MCF 10A (cell line): ENCODE measurements at places on chromosomes 3 and 15. TPM values are rescaled to one million over a fixed set of nuclear protein-coding genes. Genes with fewer than 3 reads are reported as not detected.
A peak's percentile ranks its signal among the peaks of the same experiment; 100 is the strongest.

- no peak for DNase-seq
These were observed 68.0 kb downstream of the GMPS start for GRCh38 chr3:155938409-155938808.

DNA sequence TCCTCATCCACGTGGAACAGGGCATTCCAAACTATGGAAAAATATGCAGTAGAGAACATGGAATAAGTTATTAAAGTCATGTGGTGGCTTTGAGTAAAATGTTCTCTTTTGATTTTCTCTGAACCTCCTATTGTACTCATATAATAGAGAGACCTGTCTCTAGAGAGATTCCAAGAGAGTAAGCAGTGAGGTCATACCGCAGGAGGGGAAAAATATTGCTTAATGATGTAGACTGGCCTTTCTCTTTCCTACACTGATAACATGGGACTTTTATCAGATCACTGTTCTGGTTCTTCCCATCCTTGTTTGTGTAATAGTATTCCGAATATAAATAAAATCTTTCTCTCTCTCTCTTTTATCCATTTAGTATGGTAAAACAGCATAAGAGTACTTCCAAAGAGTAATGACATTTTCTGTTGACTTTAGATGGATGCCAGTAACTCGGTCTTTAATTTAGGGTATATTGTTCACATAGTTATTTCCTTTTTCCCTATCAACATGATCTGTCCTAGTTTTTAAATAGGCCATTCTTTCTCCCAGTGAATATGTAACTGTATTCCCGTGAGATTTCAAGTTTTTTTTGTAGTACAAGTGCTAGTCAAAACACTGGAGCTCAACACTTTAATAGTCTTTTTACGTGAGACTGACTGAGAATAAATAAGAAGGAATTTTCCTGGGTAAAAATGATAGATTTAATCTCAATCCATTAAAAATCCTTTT, 814.0 kb upstream of the LMCD1 start:
- DNase-seq, result no peak

GRCh38 chr3:81352867-81353266, 408.6 kb downstream of the GBE1 start:
- DNase-seq, result peak; percentile 63

DNA sequence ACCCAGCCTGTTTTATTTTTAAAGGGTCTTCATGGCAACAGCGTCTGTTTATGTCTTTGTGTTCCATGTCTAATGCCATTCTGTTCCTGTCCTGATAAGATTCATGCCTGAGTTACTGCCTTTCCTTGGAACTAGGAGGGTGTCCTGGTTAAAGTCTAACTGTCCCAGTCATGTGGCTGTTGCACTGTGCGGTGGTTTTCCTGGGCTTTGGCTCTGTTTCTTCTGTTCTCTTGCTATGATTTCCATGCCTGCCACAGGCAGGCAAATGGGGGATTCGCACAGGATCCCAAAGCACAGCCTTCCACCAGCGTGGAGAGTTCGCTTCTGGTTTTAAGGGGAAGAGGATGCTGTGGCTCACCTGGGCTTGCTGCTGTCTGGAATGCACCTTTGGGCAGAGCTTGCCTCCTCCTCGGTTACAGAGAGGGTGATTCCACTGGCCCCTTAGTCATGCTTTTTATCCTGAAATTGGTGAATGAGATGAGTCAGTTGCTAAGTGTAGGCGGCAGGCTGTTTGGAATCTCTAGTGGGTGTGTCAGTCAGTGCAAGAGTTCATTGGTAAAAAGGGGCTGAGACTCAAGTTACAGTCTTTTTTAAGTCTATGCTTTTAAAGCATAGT, 86.8 kb downstream of the CCK start:
- peak; percentile 94 for DNase-seq

DNA sequence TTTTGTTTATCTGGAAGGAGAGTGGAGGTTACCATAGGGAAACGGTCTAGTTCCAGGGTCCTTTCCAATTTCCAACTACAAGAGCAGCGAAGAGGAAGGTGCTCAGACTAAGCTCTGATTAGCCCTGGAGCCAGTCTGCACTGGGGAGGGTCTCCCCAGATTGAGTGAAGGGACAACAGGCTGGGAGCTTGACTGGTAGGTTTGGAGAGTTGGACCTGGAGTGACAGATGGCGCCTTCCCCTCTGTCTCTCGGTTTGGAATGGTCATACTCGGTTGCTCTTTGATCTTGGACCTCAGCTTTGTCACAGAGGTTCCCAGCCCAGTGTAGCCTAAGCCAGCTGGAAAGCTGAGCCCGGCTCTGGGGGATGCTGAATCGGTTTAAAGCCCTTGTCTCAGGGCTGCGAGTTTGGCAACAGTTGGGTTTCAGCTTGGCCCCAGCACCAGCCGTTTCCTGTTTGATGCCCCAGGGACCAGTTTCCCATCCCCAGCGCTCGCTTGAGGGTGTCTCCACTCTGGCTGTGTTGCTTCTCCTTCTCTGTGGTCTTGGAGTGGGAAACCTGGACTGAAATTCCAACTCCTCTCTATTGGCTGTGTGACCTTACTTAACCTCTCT, 53.1 kb upstream of the ULK4 start:
- DNase-seq, result no peak

The XCR1 gene
- total RNA-seq, result not detected in 2 replicates

DNA sequence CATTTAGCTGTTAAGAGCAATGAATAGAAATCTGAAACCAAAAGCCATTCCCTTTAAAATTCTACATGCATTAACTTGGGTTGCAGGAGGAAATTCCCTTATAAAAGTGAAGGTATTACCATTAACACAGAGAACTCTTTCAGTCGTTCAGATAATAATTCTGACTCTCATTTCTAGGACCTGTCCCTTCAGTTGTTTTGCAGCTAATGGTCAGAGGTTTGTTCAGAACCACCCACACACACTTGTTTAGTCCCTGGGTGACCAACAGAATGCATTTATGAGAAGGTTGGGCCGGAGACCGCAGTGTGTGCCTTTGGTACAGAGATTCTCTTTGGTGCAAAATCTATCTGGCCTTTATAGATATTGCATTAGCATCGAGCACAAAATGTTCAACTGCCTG, 492.5 kb downstream of the NLGN1 start:
- no peak for DNase-seq

DNA sequence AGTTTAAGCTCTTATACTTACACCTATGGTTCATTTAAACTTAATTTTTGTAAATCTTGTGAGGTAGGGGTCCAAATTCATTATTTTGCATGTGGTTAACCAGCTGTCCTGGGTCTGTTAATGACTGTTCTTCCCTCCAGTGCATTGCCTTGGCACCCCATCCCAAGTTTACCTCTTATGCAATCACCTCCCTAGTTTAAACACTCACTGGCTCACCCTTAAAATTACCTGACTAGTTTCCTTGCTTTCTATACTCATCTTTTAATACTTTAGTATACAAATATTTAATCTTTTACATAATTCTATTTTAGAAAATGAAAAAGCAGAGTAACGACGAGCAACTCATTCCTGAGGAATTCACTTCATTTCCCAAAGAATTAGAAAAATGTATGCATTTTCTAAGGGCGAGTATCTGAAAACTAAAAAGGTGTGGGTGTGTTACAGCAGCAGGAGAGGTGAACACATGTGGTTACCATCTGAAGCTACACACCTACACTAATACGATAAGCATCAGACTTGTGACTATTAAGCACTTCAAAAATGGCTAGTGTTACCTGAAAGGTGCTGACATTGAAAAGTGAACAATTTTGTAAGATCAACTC, 33.7 kb downstream of the TJP1 start:
- DNase-seq, result peak; percentile 30

The BFSP2 gene
- not detected in 2 replicates for total RNA-seq

The MRAS gene
- total RNA-seq, result 5.2 and 7.0 TPM in 2 replicates

DNA sequence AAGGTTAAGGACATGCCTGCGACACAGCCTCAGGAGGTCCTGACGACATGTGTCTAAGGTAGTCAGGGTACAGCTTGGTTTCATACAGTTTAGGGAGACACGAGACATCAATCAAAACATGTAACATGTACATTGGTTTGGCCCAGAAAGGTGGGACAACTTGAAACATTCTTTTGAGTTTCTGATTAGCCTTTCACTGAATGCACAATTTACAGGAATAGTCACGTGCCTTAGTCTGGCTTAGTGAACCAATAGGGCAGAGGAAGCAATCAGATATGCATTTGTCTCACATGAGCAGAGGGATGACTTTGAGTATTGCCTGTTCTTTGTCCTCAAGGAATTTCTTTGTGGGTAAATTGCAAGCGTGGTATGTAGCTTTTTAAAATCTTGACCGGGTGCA, 24.5 kb upstream of the HDAC11 start:
- DNase-seq, result no peak

The TMEM40 gene
- total RNA-seq, result 30.3 and 58.4 TPM in 2 replicates

The SOX14 gene
- total RNA-seq, result not detected in 2 replicates

- DNase-seq, result no peak
These were observed 90.4 kb downstream of the ATG7 start for GRCh38 chr3:11362600-11362999.

- no peak for DNase-seq
These were observed 420.3 kb downstream of the NAALADL2 start for GRCh38 chr3:175279457-175279856.

DNA sequence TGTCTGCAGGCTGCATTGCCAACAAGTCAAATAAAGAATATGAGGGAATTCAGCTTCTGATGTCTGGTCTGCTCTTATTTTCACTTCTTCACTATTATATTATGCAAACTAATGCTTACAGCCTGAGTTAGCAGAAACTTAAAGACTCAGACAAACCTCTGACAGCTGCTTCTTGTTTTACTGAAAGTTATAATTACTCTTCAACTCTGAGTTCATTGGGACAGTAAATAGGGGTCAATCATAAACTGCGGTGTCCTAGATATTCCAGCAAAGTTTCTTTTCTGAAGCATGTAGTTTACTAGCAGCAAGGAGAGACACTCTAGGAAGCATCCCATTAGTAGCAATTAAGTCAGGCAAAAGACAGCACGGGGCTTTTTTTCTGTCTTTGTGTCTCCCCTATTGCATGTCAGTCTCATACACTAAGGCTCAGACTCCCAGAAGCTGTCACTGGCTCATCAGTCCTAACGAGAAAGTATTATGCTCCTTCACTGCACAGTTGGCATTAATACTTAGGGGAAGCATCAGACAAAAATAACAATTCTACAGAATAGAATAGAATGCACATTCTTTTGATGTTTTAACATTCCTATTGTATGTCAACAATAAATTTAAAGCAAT, 1060.8 kb downstream of the ROBO1 start:
- DNase-seq, result no peak

DNA sequence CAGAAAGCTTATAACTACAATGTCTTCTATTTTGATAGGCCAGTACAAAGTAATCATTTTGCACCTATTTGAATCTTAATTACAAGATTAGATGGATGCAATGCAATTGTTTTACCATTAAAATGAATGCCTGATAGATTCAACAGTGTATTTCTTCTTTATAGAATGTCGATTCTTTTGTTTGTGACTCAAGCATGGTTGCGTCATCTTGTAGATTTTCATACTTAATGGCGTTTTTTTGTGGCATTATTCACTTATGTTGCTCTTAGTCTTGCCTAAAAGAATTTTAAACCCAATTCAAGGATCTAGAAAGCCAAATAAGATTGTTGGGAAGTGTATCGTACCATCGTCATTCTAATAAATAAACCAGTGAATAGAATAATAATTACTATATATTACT, 21.4 kb downstream of the ZBTB38 start:
- peak; percentile 47 for DNase-seq

DNA sequence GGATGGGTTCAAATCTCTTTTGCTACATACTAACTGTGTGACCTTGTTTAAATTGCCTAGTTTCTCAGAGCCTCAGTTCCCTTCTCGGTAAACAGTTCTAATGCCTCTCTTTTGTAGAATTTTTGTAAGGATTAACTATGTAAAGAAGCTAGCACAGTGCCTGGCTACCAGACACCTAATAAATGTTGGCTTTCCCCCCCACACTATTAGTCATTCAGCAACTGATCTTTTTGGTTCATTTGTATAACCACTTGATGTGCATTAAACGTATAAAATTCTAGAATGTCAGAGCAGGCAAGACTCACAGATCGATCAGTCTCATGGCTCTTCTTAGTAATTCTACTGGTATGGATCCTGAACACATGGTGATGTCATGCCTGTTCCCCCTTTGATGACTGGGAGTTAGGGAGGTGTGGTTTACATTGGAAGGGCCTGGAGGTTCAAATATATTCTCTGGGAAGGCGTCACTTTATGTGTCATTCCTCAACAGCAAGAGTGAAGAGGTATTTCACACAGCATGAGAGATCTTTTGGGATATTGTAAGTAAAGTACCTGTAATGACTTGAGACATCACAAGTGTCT, 6.5 kb downstream of the TAGLN3 start:
- no peak for DNase-seq

DNA sequence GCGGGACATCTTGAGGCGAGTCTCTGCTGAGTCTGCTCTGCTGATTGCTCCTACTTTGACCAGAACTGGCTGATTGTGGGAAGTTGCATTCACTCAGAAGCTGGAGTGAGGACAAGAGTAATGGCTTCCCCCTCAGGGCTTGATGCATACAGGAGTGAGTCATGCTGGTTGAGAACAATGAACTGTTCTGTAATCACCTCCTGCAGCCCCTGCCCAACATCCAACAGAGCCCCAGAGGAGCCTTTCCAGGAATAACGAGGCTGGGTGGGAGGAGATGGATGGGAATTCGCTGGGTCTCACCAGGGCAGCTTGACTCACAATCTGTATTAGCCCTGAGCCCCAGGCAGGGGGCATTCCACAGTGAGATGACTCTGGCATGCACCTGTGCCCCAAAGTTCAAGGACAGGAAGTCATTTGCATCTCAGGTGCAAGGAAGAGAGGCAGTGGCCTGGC, 85.0 kb downstream of the RAB11A start:
- peak; percentile 82 for DNase-seq

- peak; percentile 58 for DNase-seq
These were observed 26.5 kb downstream of the RTP1 start for GRCh38 chr3:187223799-187224198.

The ARIH1 gene
- total RNA-seq, result 234 and 235 TPM in 2 replicates

DNA sequence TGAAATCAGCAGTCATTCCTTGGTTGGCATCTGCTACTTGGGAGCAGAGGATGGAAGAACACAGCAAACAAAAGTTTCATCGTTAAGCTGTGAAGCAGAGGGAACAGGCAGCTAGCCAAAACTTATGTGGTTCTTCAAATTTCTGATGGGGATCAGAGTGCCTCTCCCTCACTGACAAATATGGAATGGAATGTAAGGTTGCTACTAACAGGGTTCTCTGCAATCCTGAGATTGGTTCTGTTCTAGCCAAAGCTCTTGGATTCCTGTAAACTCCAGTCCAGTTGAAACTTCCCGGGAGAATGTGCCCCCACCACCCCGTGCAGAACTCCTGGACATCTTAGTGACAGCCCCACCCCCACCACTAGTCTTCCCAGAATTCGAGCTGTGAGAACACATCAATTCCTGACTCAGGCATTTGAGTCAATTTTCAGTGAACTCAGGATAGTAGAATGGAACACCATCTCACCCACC, 55.9 kb upstream of the PHLDB2 start:
- peak; percentile 97 for DNase-seq

The APOD gene
- 0.83 and 1.9 TPM in 2 replicates for total RNA-seq

The ABHD6 gene
- total RNA-seq, result 3.4 and 3.9 TPM in 2 replicates

The IQCF5 gene
- total RNA-seq, result not detected in 2 replicates
